Choroid plexus epithelial cell (primary cell): ENCODE measurements at places on chromosomes 12 and 14.
A peak's percentile ranks its signal among the peaks of the same experiment; 100 is the strongest.

DNA sequence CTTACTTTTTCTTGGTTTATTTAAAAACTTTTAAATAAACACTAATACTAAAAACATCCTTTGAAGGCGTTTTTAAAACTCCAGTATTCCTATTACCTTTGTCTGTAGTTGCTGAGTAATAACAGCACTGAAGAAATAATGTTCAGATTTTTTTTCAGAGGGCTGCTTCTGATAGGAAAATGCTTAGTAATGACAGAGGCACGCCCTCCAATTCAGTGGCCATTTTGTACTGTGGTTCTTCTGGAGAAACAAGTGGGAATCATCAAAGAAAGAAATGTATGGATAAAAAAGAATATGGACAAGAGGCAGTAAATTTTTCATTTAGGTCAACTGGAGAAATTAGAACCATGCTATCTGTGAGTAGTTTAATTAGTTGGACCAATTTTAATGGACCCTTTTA is 13.6 kb downstream of the VEZT start:
- DNase-seq: peak; percentile 82

GRCh38 chr14:75461755-75462349 is 34.0 kb downstream of the JDP2 start:
- DNase-seq: no peak

DNA sequence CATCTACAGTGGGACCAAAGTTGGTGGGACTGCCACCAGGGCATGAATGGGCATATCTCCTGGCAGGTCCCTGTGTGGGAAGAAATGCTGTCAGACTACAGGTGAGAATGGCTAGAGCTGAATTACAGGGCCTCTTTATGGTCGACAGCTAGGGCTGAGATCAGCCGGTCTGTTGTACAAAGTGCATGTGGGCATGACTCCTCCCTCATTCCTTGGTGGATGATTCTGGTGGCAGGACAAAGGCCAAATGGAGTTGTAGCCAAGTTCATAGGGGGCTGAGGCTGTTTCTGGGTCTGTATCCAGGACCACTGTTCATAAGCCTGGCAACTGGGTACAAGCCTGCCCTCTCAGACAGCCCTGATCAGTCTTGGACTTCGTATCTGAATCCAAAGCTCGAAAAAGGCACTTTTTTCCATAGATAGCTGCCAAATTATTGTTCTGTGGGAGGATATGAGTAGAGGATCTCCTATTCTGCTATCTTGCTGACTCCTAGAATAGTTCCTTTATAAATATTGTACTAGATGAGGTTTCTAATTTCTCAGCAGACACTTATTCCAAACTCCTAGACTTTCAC is 460.8 kb downstream of the TMEM117 start:
- DNase-seq: no peak

- DNase-seq: peak; percentile 80
These were observed 29.8 kb downstream of the CFL2 start for GRCh38 chr14:34684578-34684977.

- DNase-seq: no peak
These were observed 11.2 kb downstream of the PDE6H start for GRCh38 chr12:14984036-14984435.

DNA sequence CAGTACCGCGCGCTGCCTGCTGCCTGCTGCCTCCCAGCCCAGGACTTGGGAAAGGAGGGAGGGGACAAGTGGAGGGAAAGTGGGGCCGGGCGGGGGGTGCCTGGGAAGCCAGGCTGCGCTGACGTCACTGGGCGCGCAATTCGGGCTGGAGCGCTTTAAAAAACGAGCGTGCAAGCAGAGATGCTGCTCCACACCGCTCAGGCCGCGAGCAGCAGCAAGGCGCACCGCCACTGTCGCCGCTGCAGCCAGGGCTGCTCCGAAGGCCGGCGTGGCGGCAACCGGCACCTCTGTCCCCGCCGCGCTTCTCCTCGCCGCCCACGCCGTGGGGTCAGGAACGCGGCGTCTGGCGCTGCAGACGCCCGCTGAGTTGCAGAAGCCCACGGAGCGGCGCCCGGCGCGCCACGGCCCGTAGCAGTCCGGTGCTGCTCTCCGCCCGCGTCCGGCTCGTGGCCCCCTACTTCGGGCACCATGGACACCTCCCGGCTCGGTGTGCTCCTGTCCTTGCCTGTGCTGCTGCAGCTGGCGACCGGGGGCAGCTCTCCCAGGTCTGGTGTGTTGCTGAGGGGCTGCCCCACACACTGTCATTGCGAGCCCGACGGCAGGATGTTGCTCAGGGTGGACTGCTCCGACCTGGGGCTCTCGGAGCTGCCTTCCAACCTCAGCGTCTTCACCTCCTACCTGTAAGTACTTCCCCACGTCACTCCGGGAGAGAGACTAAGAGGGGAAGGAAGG is at the start of gene LGR5:
TSS of gene LGR5 (plus strand) at position 186 of the 732 bp plus-strand sequence. CDS start at position 469, 283 bp downstream.
- DNase-seq: peak; percentile 22

DNA sequence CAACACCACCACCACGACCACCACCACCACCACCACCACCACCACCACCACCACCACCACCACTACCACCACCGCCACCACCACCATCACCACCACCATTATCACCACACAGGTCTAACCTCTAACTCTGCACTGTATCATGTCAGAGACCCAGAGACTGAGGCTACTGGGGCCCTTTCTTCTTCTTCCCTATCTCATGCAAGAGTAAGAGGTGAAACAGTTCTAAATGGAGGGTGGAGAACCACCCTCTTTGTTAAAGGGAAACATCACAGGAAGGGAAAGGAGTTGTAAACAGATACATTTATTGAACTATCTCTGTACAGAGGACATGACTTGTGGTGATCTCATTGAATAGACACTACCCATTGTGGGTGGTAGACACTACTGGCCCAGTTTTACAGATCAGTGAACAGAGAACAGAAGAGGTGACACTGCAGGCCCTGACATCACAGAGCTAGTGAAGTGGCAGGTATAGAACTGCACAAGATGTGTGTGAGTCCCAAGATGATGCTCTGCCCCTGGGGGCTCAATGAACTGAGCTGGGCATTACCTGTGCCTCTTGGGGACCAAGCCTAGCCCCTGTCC is 91.6 kb downstream of the FOXN3 start:
- DNase-seq: no peak

DNA sequence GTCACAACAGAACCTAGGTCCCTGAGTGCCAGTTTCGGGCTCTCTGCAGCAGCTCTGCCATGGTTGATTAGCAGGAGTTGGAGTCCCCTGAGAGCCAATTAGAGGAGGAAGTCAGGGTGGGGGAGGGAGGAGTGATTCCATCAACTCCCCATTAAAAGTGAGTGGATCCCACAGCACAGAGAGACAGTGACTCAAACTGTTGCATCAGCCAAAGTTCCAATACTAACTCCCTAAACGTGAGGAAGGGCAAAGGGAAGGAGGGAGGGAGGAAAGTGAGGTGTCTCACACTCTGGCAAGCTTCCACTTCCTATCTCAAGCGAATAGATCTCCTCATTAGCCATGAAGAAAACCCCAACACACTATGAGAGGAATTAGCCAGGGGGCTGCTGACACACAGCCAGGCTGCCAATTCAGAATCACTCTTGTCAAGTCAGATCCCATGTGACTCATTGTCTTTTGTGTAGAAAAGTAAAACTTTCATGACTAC is 23.6 kb downstream of the OR11H4 start:
- DNase-seq: peak; percentile 18

GRCh38 chr12:126051611-126052107 is 986.4 kb downstream of the AACS start:
- no peak for DNase-seq

DNA sequence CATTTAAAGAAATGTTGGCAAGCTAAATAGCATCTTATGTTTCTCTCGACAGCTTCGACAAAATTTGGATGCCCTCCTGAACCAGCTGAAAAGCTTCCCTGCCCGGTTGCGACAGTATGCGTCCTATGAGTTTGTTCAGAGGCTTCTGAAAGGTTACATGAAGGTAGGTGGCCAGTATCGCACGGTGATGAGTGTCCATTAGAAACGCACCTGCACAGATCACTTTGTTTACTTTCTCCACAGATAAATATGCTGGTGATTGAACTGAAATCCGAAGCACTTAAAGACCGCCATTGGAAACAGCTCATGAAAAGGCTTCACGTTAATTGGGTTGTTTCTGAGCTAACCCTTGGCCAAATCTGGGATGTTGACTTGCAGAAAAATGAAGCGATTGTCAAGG is 36.5 kb downstream of the DYNC1H1 start:
- no peak for DNase-seq

- DNase-seq: peak; percentile 21
These were observed 6.3 kb downstream of the MIS18BP1 start for GRCh38 chr14:45246691-45247090.

DNA sequence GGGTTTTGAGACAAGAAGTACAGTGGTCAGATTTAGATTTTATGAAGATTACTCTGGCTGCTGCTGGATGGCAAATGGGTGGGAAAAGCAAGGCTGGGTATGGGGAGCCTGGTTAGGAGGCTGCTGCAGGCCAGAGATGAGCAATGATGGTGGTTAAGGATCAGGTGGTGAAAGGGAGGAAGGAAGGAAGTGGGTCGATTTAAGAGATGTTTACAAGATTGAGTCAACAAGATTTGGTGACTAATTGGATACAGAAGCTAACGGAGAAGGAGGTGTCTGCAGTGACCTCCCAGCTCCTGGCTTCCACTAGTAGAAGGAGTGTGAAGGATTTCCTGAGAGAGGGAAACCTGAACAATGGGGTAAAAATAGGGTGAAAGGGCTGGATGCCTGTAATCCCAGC is 18.7 kb downstream of the NOS1 start:
- no peak for DNase-seq

DNA sequence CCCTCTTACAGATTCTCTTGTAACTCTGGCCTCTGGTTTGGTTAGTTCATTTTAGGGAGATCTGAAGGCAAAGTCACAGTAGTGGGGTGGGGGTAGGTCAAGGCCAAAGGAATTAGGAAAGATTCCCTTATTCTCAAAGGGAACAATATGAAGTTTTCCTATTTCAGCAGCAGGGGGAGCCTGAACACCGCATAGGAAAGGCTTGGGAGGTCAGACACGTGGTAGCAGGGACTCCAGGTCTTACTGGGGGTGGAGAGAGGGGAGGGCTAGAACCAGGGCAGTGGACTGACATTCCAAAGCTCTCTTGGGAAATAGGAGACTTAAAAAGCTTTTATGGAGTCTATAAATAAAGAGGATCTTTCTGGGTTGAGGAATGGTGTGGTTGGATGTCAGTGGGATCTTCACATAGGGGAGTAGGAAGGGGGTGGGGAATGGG is 1.3 kb downstream of the ZC3H10 start:
- DNase-seq: peak; percentile 98

GRCh38 chr14:101480747-101481530 is 80.4 kb upstream of the DIO3 start:
- peak; percentile 63 for DNase-seq

- DNase-seq: no peak
These were observed 4.3 kb downstream of the GAPDH start for GRCh38 chr12:6538420-6539313.

GRCh38 chr12:6193853-6194815 is 6.1 kb upstream of the CD9 start:
- DNase-seq: peak; percentile 36

GRCh38 chr12:104969343-104969742 is 11.3 kb upstream of the SLC41A2 start:
- no peak for DNase-seq

GRCh38 chr14:69432364-69432763 is 33.9 kb downstream of the SLC39A9 start:
- DNase-seq: no peak
